ENCODE measurements at places on chromosomes 4 and X.

DNA sequence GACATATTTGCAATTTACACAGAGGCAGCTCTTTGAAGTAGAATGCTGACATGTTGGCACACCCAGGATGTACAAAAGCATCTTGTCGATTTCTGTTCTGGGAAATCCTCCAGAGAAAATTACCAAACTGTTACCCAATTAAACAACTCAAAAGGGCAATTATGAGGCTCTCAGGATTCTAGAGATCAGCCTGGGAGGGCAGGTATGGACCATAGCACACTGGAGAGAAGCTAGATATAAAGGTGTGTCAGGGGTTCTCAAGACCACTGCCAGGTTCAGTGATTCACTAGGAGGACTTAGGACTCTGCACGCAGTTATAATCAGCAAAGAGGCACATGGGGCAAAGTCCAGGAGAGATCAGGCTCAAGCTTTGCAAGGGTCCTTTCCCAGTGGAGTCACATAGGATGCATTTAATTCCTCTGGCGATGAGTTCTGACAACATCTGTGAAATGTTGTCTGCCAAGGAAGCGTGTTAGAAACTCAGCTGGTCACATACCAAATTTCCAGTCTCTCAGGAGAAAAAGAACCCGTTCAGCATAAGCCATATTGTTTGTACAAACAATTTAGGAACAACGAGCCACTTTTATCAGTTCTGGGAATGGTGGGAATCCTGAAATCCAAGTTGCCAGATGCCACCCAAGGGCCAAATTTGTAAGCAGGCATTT is 100.8 kb downstream of the SYTL5 start:
- no peak for DNase-seq

DNA sequence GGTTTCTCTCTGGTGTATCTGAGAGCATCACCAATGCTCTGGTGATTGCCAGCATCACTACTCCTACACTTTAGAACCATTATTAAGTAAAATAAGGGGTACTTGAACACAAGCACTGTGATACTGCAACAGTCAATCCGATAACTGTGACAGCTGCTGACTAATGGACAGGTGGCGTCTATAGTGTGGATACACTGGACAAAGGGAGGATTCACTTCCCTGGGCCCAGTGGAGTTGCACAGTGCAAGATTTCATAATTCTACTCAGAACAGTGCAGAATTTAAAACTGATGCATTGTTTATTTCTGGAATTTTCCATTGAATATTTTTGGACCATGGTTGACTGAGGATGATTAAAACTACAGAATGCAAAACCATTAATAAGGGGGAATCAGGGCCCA is 97.8 kb downstream of the SHROOM3 start:
- no peak for DNase-seq

- no peak for DNase-seq
Observed at GRCh38 chr4:5995901-5996623, 22.2 kb downstream of the C4orf50 start.

GRCh38 chr4:18847249-18847890 is 825.8 kb upstream of the LCORL start:
- DNase-seq, result no peak

- no peak for DNase-seq
Observed at GRCh38 chr4:109821185-109821584, 5.6 kb downstream of the GAR1 start.

DNA sequence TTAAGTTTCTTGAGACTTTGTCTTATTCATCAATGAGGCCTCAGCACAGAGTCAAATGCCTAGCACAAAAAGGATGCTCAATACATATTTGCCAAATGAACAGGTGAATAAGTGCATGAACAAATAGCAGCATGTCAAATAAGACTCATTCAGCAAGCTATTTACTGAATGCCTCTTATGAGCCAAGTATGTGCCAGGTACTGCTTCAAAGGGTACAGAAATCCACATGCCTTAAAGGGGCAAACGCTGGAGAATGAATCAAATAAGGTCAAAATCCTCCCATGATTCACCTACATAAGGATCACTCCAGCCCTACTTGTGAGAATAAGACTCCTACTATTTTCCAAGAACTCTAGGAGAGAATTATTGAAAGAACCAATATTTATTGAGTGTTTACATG is 260.2 kb upstream of the CPEB2 start:
- DNase-seq, result no peak

- no peak for DNase-seq
Observed at GRCh38 chr4:7190691-7191545, 1.4 kb upstream of the SORCS2 start.

GRCh38 chr4:56326363-56326762 is 60.9 kb downstream of the AASDH start:
- DNase-seq, result no peak

DNA sequence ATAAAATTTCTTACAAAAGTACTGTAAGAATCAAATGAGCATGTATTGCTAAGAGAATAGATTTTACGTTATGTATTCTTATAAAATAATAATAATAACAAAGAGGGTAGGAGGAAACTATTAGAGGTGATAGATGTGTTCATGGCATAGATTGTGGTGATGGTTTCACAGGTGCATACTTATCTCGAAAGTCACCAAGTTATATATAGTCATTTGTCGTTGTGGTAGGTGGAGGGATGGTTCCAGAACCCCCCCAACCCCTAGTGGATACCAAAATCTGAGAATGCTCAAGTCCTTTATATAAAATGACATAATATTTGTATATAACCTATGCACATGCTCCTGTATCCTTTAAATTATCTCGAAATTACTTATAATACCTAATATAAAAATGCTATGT is 36.7 kb upstream of the H2AZ1 start:
- no peak for DNase-seq

DNA sequence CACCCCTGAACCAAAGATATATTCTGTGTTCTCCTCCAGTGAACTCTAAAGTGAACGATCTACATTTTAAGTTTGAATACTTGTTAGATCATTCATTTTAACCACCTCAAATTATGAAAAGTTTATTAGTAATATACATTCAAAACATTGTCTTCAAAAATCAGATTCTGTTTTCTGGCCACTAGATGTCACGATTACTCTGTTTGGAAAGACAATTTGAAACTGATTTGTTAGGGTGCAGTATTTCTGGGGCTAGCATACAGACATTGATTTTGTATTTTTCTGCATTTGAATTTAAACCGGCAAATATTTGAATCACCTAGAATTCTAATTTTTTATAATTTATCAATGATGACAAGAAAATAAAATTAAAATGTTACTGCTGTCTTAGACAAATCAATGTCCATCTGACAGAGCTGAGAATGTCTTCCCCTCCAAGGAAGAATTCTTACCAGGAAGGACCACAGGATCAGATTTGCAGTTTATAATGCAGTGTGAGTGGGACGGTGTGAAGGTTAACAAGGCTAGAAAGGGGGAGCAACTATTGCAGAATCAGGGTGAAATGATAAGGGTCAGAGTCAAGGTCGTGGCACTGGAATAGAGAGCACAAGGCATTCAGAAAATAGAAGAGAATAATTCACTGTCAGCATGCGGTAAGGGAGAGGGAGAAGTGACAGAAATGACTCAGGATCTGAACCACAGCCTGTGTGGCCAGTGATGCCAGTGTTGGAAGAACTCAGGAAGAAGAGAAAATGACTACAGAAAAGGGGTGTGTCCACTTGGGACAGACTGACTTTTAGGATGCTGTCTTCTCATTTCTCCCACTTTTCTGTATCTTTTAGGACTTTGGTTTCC is 91.6 kb downstream of the ANXA10 start:
- no peak for DNase-seq

GRCh38 chr4:114250439-114250891 is 271.0 kb upstream of the ARSJ start:
- DNase-seq, result no peak

- DNase-seq, result no peak
Observed at GRCh38 chrX:47164420-47164819, 19.4 kb downstream of the RBM10 start.
